ENCODE measurements at places on chromosomes 3 and 15. TPM values are rescaled to one million over a fixed set of nuclear protein-coding genes. Genes with fewer than 3 reads are reported as not detected.

NLGN1 gene
- 6.1 TPM for total RNA-seq

CRELD1 gene
- total RNA-seq: 13.2 TPM

LARP6 gene
- total RNA-seq: 68.1 TPM

C15orf62 gene
- 0.57 TPM for total RNA-seq

DAZL gene
- not detected for total RNA-seq

RTF1 gene
- 29.5 TPM for total RNA-seq

LEKR1 gene
- 0.81 TPM for total RNA-seq

RAD51 gene
- 12.1 TPM for total RNA-seq

KLHL40 gene
- total RNA-seq: not detected

PIGZ gene
- total RNA-seq: 1.9 TPM

FEM1B gene
- total RNA-seq: 45.5 TPM

All from fibroblast of the aortic adventitia (primary cell).